ENCODE measurements at places on chromosomes 16 and 17. TPM values are rescaled to one million over a fixed set of nuclear protein-coding genes. Genes with fewer than 3 reads are reported as not detected.

KRT34 gene
- not detected for total RNA-seq

MTHFSD gene
- 11.0 TPM for total RNA-seq

C1QTNF1 gene
- total RNA-seq: 2.6 TPM

OTOP3 gene
- not detected for total RNA-seq

KRTAP4-4 gene
- not detected for total RNA-seq

SGCA gene
- total RNA-seq: 0.75 TPM

TSNAXIP1 gene
- 0.90 TPM for total RNA-seq

SPATA22 gene
- not detected for total RNA-seq

KRT12 gene
- total RNA-seq: not detected

FKBP10 gene
- total RNA-seq: 201 TPM

HSPB9 gene
- total RNA-seq: not detected

C16orf54 gene
- not detected for total RNA-seq

RNF222 gene
- total RNA-seq: not detected

JUP gene
- total RNA-seq: 79.8 TPM

TMC5 gene
- not detected for total RNA-seq

C1QL1 gene
- 0.09 TPM for total RNA-seq

CA4 gene
- 0.27 TPM for total RNA-seq

FLOT2 gene
- total RNA-seq: 59.1 TPM

NPIPB13 gene
- 1.3 TPM for total RNA-seq

ENO3 gene
- 1.8 TPM for total RNA-seq

KRT25 gene
- total RNA-seq: not detected

TBX6 gene
- 0.09 TPM for total RNA-seq

PMFBP1 gene
- total RNA-seq: 0.63 TPM

TBC1D28 gene
- not detected for total RNA-seq

SNX11 gene
- 15.8 TPM for total RNA-seq

NDUFB10 gene
- total RNA-seq: 149 TPM

ZG16 gene
- not detected for total RNA-seq

ZFP3 gene
- 1.7 TPM for total RNA-seq

CMTM1 gene
- 2.4 TPM for total RNA-seq

GJD3 gene
- not detected for total RNA-seq

ZDHHC7 gene
- 38.6 TPM for total RNA-seq

WIPF2 gene
- 7.8 TPM for total RNA-seq

G6PC1 gene
- total RNA-seq: not detected

KRT33B gene
- not detected for total RNA-seq

ARHGAP44 gene
- total RNA-seq: 0.28 TPM

ASPHD1 gene
- 1.2 TPM for total RNA-seq

GUCY2D gene
- not detected for total RNA-seq

ANKRD40CL gene
- not detected for total RNA-seq

ASPA gene
- not detected for total RNA-seq

TAT gene
- total RNA-seq: not detected

FBXO39 gene
- total RNA-seq: 0.56 TPM

PEX12 gene
- 2.2 TPM for total RNA-seq

PRAC1 gene
- total RNA-seq: not detected

NOTUM gene
- under 0.01 TPM for total RNA-seq

WFIKKN1 gene
- 0.09 TPM for total RNA-seq

TBC1D3I gene
- total RNA-seq: under 0.01 TPM

UTS2R gene
- not detected for total RNA-seq

FBXL16 gene
- 0.18 TPM for total RNA-seq

DPEP3 gene
- total RNA-seq: not detected

SCIMP gene
- not detected for total RNA-seq

UBFD1 gene
- total RNA-seq: 74.1 TPM

PARD6A gene
- total RNA-seq: 2.4 TPM

SRL gene
- total RNA-seq: under 0.01 TPM
